ENCODE measurements at places on chromosomes 12 and 14. TPM values are rescaled to one million over a fixed set of nuclear protein-coding genes. Genes with fewer than 3 reads are reported as not detected.

Gene ATF7
- total RNA-seq: 25.2 TPM

Gene GNB3
- total RNA-seq: 0.89 TPM

Gene TTC8
- total RNA-seq: 9.9 TPM

Gene FAM216A
- 1.1 TPM for total RNA-seq

Gene MYG1
- 25.4 TPM for total RNA-seq

Gene GRIN2B
- total RNA-seq: 0.12 TPM

Gene ERP27
- total RNA-seq: 101 TPM

Gene TAS2R19
- 0.92 TPM for total RNA-seq

Gene ACVR1B
- 31.3 TPM for total RNA-seq

Gene AHNAK2
- total RNA-seq: 2.4 TPM

Gene DTX1
- 6.6 TPM for total RNA-seq

Gene CLEC1B
- total RNA-seq: not detected

Gene HOXC9
- total RNA-seq: not detected

Gene LMNTD1
- not detected for total RNA-seq

Gene CCDC175
- not detected for total RNA-seq

Gene ZNF385A
- 8.2 TPM for total RNA-seq
